ENCODE measurements at places on chromosomes 4 and X.

- no peak for DNase-seq
Measured at GRCh38 chrX:49220100-49220499, 13.0 kb downstream of the CACNA1F start.

GRCh38 chrX:40140706-40141499 is 43.1 kb upstream of the BCOR start:
- no peak for DNase-seq

DNA sequence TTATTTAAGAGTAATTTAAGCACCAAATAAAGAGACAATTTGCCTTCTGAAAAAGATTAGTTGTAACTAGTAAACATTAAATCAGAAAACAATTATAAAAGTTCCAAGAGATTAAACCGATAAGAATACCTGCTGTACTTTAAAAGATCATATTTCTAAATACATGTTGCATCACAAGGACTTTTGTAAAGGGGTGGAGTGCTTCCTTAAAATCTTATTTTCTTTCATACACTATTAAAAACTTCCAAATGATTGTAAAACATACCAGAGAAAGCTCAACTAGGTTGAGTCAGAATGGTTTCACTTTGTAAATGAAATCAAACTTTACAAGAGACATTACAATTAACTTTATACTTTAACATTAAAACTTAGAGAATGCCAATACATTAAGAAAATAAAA is 41.8 kb downstream of the ACSL4 start:
- DNase-seq: no peak

DNA sequence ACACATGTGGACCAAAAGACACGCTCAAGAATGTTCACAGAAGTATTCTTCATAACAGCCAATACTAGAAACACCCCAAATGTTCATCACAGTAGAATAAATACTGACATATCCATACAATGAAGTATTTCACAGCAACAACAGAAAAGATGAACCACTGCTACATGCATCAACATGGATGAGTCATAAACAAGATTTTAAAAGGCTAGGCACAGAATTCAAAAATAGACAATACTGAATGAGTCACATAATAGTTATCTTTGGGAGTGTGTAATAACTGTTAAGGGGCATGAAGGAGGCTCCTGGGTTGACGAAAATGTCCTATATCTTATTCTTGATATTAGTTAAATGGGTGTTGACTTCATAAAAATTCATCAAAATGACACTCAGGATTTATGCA is 43.5 kb downstream of the CLOCK start:
- DNase-seq: no peak

GRCh38 chr4:108492816-108493595 is 127.4 kb upstream of the RPL34 start:
- peak; percentile 24 for DNase-seq

- no peak for DNase-seq
Measured at GRCh38 chr4:119854364-119854763, 212.3 kb downstream of the MAD2L1 start.

- no peak for DNase-seq
Measured at GRCh38 chr4:99965173-99965572, 15.1 kb upstream of the H2AZ1 start.
